AML-193 (cell line): ENCODE measurements at places on chromosomes 3 and 15.

GRCh38 chr15:31025996-31026395 is 34.6 kb upstream of the MTMR10 start:
- no peak for DNase-seq

DNA sequence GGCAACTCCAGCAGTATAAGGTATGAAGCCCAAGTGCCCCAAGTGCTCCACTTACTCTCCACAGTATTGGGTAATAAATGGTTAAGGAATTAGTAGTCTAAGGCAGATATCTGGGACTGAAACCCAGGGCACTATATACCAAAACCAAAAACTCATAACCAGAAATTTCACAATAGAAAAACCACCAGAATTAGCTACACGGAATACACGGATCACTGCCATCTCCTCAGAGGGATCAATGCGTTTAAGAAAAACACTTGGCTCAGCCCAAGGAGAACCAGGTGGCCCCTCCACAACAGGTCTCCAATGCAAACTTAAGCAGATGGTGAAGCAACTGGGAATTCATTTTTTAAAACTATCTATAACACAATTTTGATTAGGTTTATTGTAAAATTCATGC is 83.6 kb downstream of the FAIM start:
- DNase-seq = no peak

GRCh38 chr3:44984335-44984734 is 8.3 kb downstream of the EXOSC7 start:
- DNase-seq = peak; percentile 73

DNA sequence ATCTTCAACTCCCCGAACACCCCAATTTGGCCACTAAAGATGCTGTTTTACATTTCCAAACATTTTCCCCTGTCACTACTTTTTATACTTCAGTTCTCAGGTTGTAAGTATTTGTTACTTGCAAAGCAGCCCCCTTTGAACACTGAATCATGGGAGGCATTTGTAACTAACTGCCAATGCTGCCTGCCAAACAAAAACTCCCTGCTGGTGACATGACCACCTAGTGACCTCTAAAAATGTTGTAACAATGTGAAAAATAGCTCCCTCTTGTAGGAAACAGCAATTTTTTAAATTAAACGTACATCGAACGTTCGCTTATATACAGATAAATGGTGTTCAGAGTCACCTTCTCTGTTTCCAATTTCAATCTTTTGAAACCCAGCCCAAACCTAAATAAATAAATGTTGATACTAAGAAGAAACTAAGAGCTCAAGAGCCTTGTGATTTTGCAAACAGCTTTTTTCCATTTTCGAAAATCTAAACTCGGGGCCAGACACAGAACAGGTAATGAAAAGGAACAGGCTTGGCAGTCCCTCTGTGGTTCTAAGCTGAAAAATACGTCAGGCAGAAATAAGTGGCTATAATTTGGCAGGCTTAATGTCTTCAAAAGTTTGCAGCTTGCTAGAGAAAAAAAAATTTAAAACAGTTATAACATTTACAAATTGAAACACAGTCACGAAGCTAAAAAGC is 268.6 kb upstream of the WNT5A start:
- no peak for DNase-seq

- no peak for DNase-seq
Observed at GRCh38 chr3:133851266-133851906, 44.3 kb downstream of the RAB6B start.

DNA sequence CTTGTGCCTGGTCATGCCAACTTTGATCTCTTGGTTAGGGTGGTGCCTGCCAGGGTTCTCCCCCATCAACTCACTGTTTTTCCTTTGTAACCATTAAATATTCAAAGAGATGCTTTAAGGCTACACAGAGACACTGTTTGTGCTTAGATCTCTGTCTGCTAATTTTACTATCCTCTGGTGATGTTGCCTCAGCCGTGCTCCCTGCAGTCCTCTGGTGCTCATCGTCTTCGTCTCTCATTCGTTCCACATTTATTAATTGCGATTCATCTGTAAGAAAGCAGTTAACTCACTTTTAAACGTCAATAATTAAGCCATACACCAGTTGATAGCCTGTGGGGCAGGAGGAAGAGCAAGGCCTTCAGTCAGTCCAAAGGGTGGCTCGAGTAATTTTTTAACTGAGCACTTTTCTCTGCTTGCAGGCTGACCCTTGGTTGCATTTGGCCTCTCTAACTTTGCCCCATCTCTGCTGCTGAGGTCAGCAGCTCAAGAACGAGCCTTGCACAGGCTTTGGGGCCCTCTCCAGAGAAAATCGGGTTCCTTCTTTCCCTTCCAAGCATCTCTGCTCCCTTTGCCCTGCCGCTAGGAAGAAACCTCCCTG is 62.9 kb downstream of the KLF15 start:
- no peak for DNase-seq

DNA sequence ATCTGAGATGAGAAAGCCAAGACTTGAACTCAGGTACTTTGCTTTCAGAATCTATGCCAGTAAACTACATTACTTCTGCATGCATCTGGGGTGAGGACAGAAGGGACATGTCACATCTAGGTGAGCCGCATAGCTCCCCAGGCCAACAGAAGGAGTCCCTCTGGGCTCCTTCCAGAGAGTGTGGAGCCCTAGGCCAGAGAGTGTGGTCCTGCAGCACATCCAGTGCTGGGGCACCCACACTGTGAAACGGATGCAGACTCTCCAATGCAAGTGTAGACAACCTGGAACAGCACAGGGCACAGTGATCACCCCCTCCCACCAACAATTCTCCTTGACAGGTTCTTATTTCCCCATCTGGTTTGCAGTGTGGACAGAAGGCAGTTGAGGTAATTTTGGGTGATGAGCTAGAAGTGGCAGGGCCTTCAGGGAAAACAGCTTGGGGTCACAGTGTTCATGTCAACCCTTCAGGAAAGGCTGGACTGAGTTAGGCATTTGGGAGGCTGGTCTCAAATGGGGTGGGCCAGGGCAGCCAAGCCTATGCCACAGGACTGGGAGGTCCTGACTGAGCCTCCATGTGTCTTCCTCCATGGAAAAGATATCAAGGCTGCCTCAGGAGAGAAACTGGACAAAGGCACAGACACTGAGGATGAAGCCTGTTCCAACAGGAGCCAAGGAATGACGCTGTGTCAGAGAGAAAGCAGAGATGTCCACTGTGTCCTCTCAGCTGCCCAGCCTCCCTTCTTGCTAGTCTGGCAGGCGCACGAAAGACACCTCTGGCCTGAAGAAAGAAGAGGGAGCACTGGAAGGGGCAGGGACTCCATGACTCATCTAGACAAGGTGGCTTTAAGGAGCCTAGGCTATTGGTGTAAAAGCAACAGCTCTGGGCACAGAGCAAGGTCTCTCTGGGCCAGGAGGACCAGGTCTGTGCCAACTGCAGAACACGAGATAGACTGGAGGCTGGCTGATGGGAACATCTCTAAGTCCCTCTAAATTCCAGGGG is 1.7 kb downstream of the PLCD1 start:
- DNase-seq = no peak

- peak; percentile 83 for DNase-seq
Observed at GRCh38 chr3:121995161-121996137, 26.6 kb downstream of the ILDR1 start.

DNA sequence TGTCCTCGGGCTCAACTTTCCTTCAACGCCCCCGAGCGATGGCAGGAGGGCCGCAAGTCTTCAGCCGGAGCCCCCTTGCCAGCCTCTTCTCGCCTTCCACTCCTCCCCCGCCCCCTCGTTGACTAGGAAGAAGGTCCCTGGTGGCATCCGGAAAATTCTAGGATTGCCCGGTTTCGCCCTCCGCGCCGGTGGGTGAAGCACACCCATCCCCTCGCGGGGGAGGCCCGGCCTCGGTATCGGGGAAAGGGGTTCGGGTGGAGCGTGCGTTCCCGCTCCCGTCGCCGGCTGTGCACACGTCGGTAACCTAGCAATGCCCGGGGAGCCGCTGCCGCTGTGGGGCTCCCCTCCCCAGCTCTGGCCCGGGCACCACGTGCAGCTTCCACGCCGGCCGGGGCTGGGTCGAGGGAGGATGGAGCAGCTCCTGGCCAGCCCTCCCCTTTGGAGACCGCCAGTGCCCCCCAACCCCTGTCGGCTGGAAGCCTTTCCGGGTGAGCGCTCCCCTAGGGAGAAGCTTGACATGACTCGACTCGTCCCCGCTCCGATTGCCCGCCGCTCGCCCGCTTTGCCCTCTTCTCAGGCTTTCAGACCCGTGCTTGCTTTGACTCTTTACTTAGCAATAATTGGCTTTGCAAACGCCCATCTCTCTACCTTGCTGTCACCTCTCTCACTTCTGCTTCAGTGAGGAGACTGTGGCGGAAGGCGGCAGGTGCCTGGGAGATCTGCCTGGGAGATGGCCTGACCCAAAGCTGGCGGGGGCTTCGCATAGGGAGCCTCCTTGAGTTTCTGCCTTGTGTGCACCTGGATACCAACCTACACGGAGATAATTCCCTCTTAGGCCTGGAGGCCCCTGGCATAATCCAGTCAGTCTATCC is 1.3 kb downstream of the CACNA1D start:
- no peak for DNase-seq

GRCh38 chr3:40118091-40118490 is 191.4 kb upstream of the EIF1B start:
- peak; percentile 29 for DNase-seq

- DNase-seq = no peak
Observed at GRCh38 chr15:71444032-71444810, 328.9 kb downstream of the THSD4 start.

DNA sequence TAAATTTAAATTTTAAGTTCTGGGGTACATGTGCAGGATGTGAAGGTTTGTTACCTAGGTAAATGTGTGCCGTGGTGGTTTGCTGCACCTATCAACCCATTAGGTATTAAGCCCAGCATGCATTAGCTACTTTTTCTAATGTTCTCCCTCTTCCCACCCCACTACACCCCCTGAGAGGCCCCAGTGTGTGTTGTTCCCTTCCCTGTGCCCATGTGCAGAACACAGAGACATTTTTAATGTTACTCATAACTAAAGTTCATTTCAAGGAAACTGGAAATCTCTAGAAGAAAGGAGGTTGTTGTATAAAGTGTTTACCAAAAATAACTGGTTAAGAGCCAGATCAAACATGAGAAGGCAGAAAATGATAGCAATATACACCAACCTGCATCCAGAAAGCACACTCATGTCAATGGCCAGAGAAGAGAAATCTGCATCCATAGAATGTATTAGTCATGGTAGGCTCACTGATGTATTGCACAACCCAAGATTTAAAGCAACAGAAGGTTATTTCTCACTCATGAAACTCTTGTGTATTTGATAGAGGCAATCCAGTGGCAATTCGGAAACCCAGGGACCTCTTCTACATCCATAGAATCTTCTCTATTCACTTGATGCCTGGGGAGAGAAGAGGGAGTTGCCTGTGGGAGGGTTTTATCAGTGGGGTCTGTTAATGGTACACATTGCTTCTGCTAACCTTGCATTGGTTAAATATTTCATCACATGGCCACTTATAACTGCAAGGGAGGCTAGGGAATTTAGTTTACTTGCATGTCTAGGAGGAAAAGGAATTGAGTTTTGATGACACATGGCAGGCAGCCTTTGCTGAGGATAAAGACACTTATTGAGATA is 321.9 kb upstream of the RASGRP1 start:
- DNase-seq = no peak

GRCh38 chr15:91311986-91312385 is 211.9 kb downstream of the SV2B start:
- peak; percentile 72 for DNase-seq

DNA sequence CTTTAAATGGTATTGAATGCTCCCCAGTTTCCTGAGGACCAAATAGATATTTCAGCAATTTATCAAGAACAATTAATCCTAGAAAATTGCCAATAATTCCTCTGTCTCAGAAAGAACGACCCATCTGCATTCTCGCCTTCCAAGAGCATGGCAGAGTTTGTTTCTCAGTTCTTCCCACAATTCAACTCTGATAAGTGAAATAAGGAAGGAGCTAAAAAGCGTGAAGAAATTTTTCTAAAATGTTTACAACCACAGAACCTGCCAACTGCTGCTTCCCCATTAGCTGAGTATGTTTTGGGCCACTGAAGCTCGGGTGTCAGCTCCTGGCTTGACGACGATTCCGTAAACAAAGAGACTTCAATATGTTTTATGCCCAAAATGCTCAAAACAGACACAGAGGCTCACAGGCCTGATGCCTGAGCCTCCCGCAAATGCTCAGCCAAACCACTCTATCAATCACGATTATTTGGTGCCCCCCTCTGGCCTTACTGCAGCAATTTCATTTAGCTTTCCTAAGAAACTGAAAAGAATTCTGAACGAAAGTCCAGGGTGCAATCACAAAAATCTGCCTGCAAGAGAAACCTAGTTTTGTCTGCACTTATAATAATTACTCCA is 259.2 kb upstream of the CCDC54 start:
- DNase-seq = no peak

DNA sequence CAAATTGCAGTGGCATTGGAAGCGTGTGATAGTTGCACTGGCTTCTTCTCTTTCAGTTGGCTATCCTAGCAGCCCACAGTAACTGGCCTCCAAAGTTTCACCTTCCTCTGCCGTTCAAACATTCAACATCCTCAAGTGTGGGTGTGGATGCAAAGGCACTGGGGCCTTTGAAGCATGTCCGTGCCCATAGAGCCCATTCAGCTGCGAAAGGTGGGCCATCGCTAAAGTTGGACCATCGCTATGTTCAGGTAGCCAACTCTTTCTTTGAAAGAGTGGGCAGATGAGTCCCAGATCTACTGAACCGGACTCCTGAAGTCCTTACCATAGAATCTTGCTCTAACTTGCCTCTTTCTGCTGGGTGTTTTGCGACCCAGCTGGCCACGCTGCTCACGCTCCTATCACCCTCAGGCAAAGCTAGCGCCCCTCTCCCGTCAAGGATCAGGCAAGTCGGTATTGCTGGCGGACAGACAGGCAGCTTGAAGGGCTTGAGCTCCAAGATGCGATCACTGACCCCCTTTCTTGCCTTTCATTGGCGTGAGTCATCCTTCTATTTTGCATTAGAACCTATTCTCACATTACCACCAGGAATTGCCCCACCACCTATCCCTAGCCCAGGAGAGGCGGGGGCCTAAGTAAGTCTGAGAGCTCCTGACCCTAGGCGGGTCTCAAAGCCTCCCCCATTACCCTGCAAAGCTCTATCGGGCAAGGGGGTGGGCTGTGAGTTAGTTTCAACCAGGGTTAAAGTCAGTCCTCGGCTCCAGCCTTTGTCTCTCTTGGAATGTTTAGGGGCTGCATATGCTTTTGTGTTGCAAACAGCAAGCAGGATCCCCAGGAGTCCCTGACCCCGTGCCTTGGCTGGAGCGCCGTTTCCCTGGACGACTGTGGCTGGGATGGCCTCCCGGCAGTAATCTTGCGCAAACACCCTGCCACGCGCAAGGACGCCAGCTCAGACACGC is 28.7 kb downstream of the ZIC4 start:
- DNase-seq = no peak

GRCh38 chr15:66751579-66751978 is 49.5 kb downstream of the SMAD6 start:
- DNase-seq = no peak

DNA sequence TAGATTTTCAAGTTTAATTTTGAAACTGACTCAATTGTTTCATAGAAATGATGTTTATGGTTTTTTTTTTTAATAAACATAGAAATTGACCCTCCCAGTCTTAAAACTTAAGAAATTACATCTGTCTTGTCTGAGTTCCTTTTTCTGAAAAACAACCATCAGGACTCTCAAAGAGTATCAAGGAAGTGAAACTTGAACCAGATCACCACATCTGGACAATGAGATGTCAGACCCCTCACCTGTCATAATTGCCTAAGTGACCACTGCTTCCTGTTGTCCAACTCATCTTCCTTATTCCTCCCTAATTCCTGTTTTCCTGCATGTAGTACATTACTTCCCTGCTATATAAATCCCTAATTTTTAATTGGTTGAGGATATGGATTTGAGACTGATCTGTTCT is 441.5 kb upstream of the ARHGEF26 start:
- DNase-seq = no peak

GRCh38 chr15:78149805-78150751 is 916 bp downstream of the IDH3A start:
- DNase-seq = no peak

GRCh38 chr15:61155741-61156700 is 73.1 kb downstream of the RORA start:
- DNase-seq = no peak
